NCI-H2081 (cell line): ENCODE measurements at places on chromosomes 6 and 20.

- DNase-seq, result no peak
Measured at GRCh38 chr6:65545920-65546319, 161.1 kb downstream of the EYS start.

DNA sequence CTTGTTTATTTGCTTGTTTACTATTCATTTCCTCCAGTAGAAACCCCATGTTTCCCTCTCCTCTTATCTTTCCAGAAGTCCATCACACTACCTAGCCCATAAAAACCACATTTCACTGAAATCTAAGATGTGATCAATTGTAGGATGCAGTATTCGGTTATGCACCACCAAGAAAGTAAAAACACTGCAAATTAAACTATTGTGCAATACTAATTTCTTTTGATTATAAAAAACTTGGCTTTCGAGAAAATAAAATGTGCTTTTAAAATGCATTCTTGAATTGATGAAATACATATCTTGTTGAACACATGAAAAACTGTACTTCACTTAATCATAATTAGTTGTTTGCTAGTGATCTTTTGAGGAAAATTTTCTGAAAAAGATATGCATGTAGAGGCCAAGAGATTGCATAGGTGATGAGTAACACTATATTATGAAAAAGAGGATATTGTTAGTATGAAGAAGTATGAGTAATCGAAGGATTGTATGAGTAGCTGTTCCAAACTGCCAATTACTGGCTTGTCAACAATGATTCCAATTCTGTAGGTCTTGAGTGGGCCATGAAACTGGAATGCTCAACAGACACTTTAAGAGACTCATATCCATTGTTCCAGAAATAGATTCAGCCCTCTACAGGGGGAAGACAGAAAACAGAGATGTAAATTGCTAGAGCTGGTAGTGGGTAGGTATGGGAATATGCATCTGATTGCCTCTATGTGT lies 79.7 kb downstream of the RNF217 start:
- DNase-seq, result no peak

- DNase-seq, result no peak
Measured at GRCh38 chr6:154438882-154439415, 71.5 kb downstream of the CNKSR3 start.

GRCh38 chr20:31710423-31711108 lies 12.1 kb downstream of the BCL2L1 start:
- peak; percentile 27 for DNase-seq

- peak; percentile 29 for DNase-seq
Measured at GRCh38 chr6:134464690-134465411, 146.9 kb upstream of the SGK1 start.

DNA sequence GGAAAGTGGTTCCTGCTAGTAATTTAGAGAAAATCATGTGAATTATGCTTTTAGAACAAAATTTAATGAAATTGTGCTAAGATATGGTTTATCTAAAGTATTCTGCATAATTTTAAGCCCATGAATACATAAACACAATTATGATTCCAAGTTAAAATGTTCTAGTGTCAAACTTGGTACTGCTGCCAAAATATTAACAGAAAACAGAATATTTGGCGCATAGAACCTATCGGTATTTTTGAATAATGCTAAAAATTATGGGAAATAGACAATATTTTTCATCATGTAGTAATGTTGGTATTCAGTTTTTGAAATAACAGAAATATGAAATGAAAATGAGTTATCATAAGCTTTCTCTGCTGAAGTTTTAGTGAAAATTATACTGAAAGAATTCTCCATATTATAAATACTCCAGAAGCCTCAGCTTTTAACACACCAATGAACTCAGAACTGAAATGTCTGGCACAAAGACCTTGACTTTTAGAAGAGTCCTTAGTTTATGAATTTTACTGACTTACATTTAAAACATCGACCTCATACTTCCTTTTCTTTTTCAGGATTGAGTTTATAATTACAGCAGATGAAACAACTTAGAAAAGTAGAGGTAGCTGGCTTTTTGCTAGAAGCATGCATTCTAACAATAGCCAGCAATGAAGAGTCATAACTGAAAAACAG lies 1192.3 kb upstream of the GJE1 start:
- DNase-seq, result no peak

- no peak for DNase-seq
Measured at GRCh38 chr6:141878686-141879085, 254.0 kb upstream of the GJE1 start.

- DNase-seq, result no peak
Measured at GRCh38 chr20:45103072-45103471, 2.1 kb upstream of the KCNS1 start.

DNA sequence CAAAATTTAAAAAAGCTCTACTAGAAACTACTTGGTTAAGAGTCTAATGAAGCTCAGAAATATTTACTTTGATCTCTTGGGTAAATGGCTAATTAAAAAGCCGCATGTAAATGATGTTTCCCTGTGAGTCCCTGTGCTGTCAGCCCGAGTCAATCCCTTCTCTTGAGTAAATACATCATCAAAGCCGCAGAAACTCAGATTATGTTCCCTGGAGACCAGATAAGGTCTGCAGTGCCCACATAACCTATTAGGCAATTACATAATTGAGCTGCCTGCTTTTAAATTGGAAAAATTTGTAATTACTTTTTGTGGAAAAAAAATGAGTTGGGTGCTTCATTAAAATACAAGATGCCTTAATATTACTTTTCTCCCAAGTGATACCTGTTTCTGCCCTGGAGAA lies 83.1 kb downstream of the KIZ start:
- peak; percentile 7 for DNase-seq

GRCh38 chr6:95248499-95248898 lies 328.8 kb upstream of the MANEA start:
- DNase-seq, result peak; percentile 2

DNA sequence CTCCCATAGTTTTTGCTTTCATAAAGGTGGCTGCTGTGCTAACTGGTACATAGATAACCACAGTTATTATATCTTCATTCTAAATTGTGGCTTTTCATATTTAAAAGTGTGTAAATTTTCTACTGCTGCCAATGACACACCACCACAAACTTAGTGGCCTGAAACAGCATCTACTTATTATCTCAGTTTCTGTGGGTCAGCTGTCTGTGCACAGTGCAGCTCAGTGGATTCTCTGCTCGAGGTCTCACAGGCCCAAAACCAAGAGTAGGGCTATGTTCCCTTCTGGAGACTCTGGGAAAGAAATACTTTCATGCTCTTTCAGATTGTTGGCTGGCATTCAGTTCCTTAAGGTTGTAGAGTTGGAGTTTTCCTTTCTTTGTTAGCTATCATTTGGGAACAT lies 90.1 kb downstream of the LMBRD1 start:
- DNase-seq, result no peak

- no peak for DNase-seq
Measured at GRCh38 chr6:138493413-138493812, 5.9 kb downstream of the NHSL1 start.

DNA sequence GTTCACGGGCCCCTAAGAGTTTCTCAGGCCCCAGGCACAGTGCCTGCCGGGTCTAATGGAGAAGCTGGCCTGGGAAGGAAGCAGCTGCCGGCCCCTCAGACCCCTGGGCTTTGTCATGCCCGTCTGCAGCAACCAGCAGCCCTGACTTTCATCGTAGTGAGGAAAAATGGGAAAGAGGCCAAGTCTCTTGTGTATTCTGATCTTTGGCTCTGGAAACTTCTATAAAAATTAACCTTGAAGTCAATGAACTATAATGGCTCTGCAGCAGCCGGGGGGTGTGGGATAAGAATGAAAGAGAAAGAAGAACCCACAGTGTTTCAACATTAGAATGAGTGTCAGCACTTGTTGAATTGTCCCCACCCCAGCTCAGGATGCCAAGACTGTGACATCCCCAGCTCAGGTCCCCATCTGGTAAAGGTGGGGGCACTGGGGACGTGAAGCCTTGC lies 12.9 kb downstream of the TGM2 start:
- no peak for DNase-seq

GRCh38 chr6:25453288-25453687 lies 174.1 kb downstream of the CARMIL1 start:
- DNase-seq, result no peak

- DNase-seq, result no peak
Measured at GRCh38 chr6:7267071-7267465, 45.9 kb downstream of the SSR1 start.

DNA sequence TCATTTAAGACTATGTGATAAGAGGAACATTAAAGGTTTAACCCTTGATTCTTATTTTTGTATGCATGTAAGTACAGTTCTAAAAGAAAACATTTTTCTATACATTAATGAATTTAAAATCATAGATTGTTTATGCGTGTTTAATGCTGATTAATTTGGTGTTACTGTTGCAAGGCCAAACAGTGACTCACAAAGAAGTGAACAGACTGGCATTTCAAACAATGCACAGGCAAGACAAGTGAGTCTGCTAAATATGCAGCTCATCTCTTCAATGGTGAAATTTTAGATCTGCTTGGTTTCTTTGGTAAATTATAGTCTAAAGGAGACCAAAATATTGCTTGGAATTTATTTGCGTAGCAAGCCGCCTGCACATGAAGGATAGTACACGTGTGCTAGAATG lies 417.4 kb upstream of the SOX4 start:
- no peak for DNase-seq

- no peak for DNase-seq
Measured at GRCh38 chr6:91970700-91971099, 1383.8 kb upstream of the MAP3K7 start.

DNA sequence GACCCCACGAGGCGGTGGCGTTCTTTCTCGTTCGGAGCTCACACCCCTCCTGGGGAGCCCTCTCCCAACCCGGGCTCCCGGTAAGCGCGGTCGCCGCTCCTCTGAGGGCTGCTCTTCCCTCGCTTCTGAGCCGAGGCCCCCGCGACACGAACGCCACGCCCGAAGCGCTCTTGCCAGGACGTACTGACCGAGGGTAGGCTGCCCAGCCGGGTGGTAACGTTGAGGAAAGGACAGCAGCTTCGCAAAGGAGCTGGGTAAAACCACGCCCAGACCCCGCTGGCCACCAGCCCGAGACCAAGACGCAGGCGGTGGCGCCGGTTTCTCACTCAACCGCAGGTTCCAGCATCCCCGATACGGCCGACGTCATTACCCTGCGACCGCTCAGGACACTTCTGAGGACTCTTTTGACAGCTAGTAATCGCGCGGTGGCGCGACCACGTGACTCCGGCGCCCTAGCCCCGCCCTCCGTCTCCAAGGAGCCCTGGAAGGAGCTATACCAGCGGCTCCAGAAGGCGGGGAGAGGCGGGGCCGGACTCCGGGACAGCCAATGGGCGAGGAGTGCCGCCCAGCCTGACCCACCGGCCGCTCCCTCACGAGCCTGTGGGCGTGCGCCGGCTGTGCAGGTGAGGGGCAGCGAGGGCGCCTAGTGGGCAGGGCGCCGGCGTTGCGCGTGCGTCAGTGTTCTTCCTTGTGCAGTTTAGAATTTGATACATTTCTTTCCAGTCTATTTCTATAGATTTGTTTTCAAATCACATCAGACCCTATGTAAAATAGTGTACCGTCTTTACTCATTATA lies 4.0 kb upstream of the GZF1 start:
- DNase-seq, result peak; percentile 99

DNA sequence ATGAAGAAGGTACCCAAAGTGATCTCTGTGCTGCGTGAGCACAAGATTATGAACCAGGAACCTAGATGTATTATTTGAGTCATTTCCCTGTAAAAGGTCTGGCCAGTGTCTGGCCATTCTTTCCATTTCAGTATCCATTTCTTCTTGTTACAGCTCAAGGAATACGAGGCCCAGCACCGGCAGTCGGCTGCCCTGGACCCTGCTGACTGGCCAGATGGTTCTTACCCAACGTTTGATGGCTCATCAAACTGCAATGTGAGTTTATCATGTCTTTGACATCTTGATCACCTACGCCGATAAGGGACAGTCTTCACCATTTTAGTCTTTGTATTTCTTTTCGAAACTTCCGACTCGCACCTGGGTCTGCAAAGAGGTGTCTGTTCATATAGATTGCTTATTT lies 144.8 kb downstream of the SASH1 start:
- DNase-seq, result no peak

- no peak for DNase-seq
Measured at GRCh38 chr20:41627001-41627495, 8.9 kb upstream of the CHD6 start.

GRCh38 chr6:14925699-14926026 lies 320.2 kb upstream of the JARID2 start:
- DNase-seq, result no peak

DNA sequence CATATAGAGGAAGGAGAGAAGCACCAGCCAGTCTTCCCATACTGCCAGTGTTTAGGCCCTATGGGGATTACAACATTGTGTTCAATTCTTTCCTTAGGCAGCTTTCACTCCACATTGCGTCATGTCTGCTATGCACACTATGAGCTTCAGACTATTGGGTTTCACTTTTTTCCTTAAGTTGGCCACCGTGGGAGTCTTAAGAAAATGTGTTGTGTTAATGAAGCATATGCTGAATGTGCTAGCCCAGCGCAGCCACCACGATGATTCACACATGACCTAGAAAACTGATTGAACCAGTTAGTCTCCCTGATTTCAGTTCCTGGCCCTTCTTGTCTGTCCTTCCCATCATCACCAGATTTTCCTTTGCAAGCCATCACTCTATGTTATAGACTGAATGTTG lies 21.5 kb downstream of the TUBB2B start:
- no peak for DNase-seq

DNA sequence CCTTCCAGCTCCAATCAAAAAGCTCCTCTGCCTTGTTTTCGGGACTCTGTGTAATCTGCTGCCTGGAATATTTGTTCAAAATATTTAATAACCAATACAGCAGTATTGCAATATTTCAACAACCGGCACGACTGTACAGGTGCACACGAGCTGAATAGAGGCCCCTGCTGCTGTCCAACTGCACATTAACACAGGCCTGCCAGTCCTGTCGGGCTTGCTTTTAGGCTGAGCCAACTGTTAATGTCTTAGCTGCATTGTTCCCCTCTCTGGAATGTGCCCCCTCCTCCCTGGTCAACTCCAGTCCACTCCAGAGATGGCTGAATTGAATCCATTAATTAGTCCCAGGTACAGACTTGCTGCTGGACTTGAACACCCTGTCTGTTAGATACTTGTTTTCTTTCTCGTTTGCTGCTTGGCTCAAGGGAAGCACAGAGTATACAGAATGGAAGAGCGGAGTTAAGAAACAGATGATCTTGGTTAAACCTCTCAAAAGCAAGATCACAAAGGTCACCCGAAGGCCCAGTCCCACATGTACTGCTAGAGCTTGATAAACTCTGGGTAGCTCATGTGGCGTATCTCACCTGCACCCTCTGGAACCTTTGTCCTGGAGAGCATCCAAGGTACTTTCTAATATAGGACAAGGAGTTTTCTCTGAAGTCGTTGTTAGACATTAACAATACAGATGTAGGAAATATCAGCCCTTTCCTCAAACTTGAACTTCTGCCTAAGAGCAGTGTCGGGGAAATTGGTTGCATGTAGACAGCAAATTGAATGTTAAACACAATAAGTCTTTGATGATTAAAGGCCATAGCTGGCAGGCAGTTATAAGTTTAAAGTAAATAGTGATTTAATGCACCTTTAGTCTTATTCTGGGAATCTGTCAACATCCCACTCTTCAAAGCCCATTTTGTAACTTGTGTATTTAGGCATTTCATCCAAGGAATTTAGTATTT lies 31.9 kb downstream of the SHLD1 start:
- no peak for DNase-seq
